Cortex of kidney (tissue), 1 donor: ENCODE measurements at places on chromosomes 3 and 15.

DNA sequence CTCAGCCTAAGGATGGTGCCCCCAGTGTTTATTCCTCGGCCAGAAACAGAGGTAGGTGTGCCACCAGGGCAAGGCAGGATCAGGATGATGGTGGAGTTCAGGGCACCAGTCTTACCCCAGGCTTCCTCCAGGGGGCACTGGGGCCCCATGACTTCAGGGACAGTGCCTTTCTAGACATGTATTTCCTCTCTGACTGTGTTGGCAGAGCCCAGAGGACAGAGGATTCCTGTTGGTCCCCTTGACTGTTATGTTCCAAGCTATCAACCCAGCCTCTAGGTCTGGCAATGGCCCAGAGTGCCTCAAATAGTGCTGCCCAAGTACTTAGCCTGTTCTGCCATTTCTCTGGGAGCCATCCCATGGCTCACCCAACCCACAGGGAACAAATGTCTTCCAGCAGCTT lies 2.8 kb downstream of the HEMK1 start:
- no peak for DNase-seq

- no peak for DNase-seq
Measured at GRCh38 chr3:153162513-153163392, 727 bp downstream of the RAP2B start.

DNA sequence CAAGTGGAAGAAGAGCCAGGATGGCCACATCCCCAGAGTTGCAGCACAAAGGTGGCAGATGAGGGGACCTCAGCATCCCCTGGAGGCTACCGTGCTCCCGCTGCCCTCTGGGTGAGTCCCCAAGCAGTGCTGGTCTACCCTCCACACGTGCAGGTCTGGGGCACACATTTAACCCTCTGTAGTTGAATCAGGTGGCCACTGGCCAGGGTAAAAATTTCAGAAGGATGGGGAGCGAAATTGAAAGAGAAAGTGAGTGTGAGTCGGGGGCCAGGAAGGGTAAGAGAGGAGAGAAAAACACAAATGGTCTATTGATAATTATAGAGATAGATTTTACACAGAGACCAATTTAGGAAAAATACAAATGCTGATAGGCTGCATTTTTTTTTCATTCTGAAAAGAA lies 139.5 kb upstream of the EIF1B start:
- DNase-seq = no peak

- no peak for DNase-seq
Measured at GRCh38 chr3:124014366-124014942, 22.5 kb upstream of the ROPN1 start.

GRCh38 chr3:101850246-101851051 lies 1.1 kb downstream of the NFKBIZ start:
- no peak for DNase-seq

GRCh38 chr3:101722394-101723173 lies 1.8 kb upstream of the CEP97 start:
- no peak for DNase-seq

GRCh38 chr3:14620512-14620911 lies 31.1 kb upstream of the CCDC174 start:
- no peak for DNase-seq
